ENCODE measurements at places on chromosomes 1 and 21.

DNA sequence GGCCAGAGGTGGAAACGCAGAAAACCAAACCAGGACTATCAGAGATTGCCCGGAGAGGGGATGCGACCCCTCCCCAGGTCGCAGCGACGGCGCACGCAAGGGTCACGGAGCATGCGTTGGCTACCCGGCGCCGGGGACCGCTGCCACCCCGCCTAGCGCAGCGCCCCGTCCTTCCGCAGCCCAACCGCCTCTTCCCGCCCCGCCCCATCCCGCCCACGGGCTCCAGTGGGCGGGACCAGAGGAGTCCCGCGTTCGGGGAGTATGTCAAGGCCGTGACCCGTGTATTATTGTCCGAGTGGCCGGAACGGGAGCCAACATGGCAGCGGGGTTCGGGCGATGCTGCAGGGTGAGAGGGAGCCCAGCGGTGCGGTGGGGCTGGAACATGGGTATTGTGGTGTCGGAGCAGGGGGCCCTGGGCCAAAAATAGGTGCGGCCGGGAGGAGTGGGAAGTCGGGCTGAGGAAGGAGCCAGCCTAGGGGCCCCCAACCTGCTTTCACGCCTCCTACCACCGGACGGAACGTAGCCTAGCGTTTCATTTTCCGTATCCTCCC, at the start of gene ACADM:
Gene ACADM, plus strand, starts transcription at position 238 of the 551 bp plus-strand sequence. Its CDS starts 79 bp downstream, at position 317.
- DNase-seq, result peak; percentile 71

DNA sequence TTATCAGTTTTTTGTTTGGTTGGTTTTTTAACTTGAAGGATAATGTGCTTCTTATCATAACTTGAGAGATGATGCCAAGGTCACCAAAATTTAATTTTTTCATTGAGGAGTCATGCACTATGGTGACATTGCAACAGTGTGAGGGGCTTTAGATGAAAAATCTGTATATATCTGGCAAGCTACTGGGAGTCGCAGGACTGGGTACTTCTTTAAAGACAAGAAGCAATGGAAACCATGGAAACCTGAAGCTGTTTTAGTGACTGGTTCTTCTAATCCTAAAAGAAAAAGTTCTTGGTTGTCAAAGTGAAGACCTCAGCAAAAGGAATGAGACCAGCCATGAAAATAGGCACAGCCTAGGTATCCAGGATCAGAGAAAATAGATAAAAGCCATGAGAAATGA, 31.1 kb downstream of the ZC3H11B start:
- DNase-seq, result no peak

DNA sequence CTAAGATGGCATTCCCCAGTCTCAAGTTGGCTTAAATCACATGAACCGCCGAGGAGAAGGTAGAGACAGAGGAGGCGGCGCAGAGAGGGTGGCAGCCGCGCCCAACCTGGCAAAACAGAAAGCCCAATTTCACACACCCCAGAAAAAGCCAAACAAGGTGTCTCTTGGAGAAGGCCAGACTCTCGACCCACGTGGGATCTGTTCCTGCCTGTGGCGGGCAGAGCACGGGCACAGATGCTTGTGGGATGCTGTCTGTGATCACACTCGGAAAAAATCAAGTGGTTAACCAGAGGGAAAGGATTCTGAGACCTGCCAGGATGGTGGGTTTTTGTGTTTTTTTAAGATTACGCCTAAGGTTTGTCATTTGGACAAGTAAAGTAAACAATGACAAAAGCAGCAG, 80.7 kb downstream of the MRPL37 start:
- DNase-seq, result no peak

- no peak for DNase-seq
Observed at GRCh38 chr1:17441265-17441992, 2.0 kb upstream of the RCC2 start.

- DNase-seq, result no peak
Observed at GRCh38 chr21:34354836-34355235, 9.0 kb upstream of the KCNE2 start.

- no peak for DNase-seq
Observed at GRCh38 chr1:226082959-226083301, 20.4 kb downstream of the H3-3A start.

- no peak for DNase-seq
Observed at GRCh38 chr1:179968994-179969919, 14.6 kb downstream of the CEP350 start.

DNA sequence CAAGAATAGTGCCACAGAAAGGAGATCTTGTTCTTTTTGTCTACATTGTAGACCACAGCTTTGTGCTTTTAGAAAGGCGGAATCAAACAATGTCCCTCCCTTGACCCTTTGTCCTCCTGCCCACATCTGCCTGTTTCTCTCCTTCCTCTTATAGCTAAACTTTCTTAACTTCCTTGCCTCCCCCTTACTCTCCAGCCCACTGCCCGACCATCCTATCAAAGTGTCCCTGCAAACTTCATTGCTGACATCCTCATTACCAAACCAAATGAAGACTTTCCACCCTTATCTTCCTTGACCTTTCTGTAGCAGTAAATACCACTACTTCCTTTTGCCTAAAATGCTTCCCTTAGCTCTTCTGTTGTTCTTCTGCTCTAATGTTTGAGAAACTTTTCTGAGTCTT, 5.0 kb downstream of the SELP start:
- no peak for DNase-seq
